Activated naive CD4-positive, alpha-beta T cell treated with anti-CD3 and anti-CD28 coated beads, Interleukin-2, amount 50 U/mL, for 16 hours (primary cell): ENCODE measurements at places on chromosomes 2 and 18.

DNA sequence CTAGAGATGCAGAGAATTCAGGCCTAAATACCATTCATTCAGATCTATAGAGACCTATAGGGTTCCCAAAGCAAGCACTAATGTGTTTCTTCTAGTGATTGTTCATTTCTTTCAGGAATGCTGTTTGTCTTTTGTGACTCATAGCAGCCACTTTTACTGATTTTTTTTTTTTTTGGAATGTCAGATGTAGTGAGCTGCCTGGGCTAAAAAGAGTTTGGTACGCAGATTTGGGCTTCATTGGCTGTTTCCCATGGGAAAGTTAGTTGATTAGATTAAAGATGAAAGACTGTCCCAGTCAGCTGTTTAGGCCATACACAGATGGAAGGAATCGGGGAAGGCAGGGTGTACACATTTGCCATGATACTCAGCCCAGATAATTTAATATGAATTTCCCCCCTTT is 87.6 kb downstream of the CDC42EP3 start:
- no peak for DNase-seq

DNA sequence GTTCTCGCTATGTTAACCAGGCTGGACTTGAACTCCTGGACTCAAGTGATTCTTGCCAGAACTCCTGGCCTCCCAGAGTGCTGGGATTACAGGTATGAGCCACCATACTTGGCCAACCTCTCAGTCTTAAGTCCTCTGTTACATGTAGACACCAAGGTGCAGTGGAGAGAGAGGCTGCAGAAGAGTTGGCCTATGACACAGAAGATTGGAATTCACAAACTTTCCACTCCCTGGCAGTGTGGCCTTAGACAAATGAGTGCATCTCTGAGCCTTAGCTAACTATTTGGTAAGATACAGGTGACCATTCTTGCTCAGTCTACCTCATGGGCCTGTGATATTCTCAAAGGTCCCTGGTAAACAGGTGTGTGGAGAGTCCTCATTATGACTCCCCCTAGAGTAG is 159.7 kb downstream of the MYCN start:
- DNase-seq, result no peak

- DNase-seq, result no peak
Observed at GRCh38 chr2:133748007-133748700, 179.9 kb upstream of the NCKAP5 start.

GRCh38 chr2:41234093-41234492 is 782.2 kb upstream of the SLC8A1 start:
- DNase-seq, result no peak

DNA sequence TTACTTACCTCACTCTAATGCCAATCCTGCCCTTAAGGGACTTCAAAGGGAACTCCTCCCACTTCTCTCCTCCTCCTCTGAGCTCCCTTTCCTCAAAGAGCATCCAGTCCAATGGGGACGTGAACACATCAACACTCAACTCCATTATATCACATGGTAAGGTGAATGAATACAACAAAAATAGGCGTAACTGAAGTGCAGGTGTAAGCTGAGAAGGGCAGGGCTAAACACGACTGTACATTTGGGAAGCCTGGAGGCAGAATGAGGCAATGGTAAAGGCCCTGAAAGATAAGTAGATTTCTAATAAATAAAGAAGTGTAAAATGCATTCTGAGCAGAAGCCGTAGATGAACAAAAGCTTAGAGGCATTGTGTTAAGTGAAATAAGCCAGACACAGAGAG is 226.1 kb upstream of the TRIB2 start:
- DNase-seq, result no peak

DNA sequence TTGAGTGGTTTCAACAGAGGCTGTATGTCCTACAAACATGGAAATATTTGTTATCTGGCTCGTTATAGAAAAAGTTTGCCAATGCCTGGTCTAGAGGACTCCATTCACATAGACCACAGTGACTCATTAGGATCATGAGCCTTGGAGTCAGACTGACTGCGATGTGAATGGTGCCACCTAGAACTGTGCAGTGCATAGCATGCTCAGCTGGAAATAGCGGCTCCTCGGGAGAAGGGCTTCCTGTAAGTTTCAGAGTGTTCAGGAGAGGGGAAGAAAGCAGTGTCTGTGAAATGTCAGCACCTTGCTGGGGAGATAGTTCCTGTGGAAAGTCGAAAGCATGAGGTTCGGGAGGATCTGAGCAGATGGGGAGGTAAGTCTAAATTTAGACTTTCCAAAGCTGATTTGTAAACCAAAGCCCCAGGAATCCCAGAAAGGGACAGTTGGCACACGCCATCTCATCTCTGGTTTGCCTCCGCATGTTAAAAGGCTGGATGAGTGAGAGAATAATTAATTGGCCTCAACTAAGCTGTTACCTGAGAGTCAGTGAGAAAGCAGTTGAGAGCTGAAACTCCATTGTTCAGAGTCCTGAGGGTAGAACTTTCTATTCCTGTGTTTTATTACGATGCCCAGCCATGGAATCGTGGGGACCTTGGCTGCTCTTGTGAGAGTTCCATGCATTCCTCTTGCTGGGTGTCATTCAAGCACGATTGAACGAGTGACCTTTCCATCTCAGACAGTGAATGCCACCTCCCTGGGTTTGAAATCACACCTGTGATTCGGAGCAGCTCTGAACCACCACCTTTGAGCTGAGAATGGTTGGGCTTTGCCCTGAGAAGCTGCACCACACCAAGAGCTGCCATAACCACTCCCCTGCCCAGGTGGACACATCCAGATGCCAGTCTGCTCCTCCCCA is 99.5 kb downstream of the MAPK4 start:
- DNase-seq, result no peak

- no peak for DNase-seq
Observed at GRCh38 chr2:101124643-101125366, 26.4 kb downstream of the TBC1D8 start.

DNA sequence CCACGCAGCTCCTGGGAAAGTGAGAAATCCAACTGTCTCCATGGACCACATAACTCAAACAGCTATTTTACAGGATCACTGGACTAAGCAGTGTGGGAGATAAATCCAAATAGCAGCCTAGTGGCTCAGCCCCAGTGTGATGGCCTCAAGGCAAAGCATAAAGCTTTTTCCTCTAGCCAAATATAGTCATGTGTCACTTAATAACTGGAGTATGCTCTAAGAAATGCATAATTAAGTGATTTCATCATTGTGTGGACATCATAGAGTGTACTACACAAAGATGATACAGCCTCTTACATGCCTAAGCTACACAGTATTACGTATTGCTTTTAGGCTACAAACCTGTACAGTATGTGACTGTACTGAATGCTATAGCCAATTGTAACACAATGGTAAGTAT is 31.8 kb upstream of the ST8SIA3 start:
- no peak for DNase-seq

DNA sequence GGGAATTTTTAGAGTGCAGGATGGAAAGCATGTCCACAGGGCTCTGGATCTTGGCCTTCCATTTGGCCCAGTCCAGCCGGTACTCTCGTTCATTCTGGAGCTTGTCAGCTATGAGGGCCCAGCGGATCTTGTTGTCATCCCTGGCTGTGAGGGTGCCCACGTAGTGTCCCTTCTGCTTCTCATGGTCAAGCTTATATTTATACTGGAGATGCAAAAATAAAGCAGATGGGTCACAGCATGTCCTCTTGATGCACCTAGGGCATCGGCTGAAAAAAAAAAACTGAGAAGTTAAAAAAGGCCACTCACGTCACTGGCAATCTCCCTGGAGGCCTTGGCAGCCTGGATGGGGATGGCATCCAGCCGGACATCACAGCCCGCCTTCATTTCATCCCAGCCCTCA is 160.5 kb downstream of the RIF1 start:
- no peak for DNase-seq

- no peak for DNase-seq
Observed at GRCh38 chr18:73199151-73199550, 331.4 kb upstream of the NETO1 start.

DNA sequence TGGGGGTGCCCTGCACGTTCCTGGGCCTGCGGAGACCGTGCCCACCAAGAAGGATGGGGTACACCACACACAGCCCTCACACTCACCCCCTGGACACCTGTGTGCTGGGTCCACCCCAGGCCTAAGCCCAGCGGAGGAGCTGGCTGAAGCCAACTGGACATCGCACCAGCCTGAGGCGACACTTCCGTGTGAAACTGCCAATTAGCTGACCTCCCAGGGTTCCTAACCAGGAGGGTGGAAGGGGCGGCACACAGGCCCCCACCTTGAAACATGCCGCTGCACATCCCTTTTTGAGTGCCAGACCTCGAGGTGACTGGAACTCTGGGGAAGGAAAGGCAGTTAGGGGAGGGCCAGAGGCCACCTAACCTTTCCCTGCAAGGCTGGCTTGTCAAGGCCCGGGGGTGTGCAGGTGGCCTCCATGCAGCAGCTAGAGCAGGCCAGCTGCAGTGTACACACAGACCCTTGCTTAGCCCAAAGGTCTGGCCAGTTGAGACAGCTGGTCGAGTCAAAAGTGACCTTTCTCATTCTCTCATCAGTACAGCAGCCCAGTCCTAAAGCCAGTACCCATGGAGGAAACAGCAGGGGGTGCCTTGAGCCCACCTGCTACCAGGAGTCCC is 4.5 kb downstream of the STK25 start:
- no peak for DNase-seq

GRCh38 chr2:84057917-84058560 is 401.0 kb downstream of the SUCLG1 start:
- no peak for DNase-seq

- no peak for DNase-seq
Observed at GRCh38 chr2:174121175-174121574, 127.2 kb downstream of the OLA1 start.

DNA sequence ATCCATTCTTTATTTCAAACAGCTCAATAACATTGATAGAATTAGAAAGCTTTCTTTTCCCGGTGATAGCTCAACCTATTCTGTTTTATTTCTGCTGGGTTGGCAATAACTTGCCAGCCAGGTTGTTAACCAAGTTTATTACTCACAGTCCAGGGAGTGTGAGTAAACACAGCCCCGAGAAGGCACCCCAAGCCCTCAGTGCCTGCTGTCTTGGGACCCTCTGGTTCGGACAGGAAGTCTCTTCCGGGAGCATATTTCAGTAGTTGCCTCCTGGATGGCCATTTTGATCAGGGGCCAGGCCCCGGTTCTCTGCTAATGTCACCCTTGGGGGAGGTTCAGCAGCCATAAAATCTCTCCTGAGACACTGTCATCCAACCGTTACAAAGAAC is 176.8 kb downstream of the INO80D start:
- DNase-seq, result no peak

GRCh38 chr2:28751956-28752630 is 463 bp downstream of the PPP1CB start:
- peak; percentile 33 for DNase-seq

- DNase-seq, result no peak
Observed at GRCh38 chr2:46091004-46091403, 206.2 kb upstream of the EPAS1 start.

- no peak for DNase-seq
Observed at GRCh38 chr2:207097278-207097677, 68.5 kb downstream of the KLF7 start.

GRCh38 chr2:42112418-42112817 is 56.7 kb upstream of the EML4 start:
- DNase-seq, result no peak

- no peak for DNase-seq
Observed at GRCh38 chr2:236858661-236859060, 227.0 kb upstream of the COPS8 start.

DNA sequence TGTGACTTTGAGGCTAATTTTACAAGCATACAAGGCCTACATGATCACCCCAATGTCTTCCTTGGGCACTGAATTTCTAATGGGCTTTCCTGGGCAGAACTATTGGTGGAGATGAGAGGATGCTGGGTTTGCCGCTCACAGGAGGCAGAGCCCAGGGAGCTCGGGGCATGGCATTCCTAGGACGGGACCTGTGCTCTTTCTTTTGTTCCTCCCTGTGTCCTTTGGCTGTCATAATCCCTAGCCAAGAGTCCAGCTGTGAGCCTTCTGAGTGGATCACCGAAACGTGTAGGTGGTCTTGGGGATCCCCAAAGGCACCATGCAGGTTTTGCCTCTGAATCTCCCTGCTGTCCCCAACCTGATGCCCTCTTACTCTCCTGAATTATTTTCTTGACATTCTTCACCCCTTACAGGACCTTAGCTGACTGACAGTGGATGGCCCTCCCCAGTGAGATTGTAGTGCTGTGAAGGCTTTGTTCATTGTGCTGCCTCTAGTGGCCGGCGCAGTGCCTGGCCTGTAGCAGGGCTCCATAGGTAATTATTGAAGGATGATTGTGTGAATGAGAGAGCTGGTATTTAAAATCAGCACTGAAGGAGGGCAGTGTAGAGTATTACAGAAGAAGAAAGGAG is 221.9 kb downstream of the ZNF407 start:
- DNase-seq, result no peak
